Thoracic aorta (tissue), 2 donors: ENCODE measurements at places on chromosomes 16 and 17.
A peak's percentile ranks its signal among the peaks of the same experiment; 100 is the strongest.

- DNase-seq, result no peak
Observed at GRCh38 chr17:15408803-15409202, 58.6 kb downstream of the CDRT4 start.

DNA sequence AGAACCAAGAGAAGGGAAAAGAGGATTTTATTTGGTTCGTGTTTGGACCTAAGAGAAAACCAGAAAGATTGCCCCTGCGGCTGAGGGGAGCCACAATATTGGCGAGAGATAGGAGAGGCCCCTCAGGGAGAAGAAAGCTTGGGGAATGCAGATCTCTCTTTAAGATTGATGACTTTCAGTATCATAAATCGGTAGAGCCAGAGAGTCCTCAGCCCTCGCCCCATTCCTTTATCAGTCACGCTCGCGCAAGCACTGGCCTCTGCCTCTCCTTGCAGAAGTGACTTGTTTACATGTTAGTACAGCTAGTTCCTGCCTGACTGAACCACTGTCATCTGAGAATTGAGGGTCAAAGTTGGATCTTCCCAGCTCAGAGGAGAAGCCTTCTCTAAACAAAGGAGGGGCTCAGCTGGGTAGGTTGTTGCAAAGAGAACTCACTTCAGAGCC lies 21.5 kb upstream of the KRT19 start:
- DNase-seq, result no peak

- no peak for DNase-seq
Observed at GRCh38 chr16:46745617-46746016, 2.5 kb downstream of the MYLK3 start.

GRCh38 chr16:83363521-83363920 lies 444.3 kb upstream of the HSBP1 start:
- DNase-seq, result no peak

GRCh38 chr16:84277244-84277823 lies 17.3 kb upstream of the WFDC1 start:
- no peak for DNase-seq

DNA sequence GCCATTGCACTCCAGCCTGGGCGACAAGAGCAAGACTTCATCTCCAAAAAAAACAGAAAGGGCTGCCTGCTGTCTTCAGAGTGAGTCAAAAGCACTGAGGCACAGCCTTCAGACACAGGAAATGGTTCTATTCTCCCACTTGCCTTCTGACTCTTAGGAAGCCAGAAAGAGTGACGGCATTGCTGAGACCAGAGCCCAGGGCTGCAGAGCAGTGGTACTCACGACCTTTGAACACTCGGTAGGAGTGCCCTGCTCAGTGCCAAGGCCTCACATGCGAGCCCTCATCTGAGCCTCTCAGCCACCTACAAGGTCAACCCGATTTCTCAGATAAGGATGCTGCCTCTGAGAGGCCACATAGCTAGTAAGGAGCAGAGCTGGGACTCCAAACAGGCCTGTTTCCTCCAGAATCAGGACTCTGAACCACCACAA lies 3.5 kb upstream of the ITGAE start:
- no peak for DNase-seq

- DNase-seq, result no peak
Observed at GRCh38 chr16:23310217-23310616, 8.1 kb downstream of the SCNN1B start.

- DNase-seq, result no peak
Observed at GRCh38 chr17:74864866-74865395, 5.2 kb upstream of the GRIN2C start.

- no peak for DNase-seq
Observed at GRCh38 chr16:57525761-57526160, 10.6 kb downstream of the CCDC102A start.

GRCh38 chr16:88969361-88969831 lies 7.6 kb downstream of the CBFA2T3 start:
- no peak for DNase-seq

DNA sequence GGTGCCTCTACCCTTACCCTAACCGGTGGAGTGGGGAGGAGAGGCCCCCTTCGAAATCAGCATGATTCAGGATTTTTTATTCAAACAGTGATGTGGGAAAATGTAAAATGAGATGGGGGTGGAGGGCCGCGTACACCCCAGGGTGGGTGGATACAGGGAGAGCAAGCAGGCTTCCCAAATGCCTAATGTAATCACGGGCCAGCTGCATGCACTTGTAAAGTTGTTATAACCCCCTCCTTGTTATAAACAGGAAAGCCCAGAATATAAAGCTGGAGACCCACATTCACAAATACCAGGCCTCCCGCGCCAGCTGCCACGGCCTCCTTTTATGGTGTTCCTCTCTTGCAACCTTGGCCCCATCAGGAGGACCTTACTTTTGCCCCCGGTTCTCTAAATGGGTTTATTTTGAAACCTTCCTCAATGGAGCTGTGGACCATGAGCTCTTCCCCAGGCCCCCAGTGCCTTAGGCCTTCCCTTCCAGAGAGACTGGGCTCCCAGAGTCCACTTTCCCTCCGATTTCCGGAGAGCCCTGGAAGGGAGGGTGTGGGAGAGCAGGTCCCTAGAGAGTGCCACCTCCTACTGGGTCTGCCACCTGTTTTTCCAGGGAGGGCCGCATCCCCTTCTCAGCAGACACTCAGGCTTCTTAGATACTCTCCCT lies 906 bp upstream of the FOXL1 start:
- DNase-seq, result no peak

DNA sequence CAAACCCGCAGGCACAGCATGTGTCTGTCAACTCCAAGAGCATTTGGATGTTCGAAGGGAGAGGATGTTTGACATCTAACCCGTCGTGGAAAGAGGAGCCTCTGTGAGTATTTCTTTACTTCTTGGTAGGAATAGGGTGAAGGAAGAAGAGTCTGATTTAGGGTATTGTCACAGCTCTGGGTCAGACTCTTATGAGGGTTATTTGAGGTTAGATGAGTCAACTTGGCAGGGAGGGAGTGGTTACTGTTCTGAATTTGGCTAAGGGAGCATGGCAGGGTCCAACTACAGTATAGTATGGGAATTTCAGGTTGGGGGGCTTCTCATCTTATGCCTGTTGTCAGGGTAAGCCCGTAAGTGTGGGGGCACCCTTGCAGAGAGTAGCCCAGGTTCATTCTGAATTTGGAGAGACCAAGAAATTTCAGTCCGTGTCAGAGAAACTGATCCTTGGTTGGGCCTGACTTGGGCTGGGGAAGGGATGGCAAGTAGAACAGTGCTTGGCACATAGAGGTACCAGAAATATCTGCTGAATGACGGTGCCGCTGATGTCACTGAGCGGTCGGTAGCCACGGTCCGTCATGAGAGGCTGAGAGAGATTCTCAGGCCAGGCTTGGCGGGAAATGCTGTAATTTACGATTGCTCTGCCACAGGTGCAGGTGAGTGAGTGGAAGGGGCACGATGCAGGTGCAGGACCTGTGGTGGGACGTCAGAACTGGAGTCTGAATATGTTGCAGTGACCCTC lies 43.2 kb downstream of the MYH3 start:
- no peak for DNase-seq

DNA sequence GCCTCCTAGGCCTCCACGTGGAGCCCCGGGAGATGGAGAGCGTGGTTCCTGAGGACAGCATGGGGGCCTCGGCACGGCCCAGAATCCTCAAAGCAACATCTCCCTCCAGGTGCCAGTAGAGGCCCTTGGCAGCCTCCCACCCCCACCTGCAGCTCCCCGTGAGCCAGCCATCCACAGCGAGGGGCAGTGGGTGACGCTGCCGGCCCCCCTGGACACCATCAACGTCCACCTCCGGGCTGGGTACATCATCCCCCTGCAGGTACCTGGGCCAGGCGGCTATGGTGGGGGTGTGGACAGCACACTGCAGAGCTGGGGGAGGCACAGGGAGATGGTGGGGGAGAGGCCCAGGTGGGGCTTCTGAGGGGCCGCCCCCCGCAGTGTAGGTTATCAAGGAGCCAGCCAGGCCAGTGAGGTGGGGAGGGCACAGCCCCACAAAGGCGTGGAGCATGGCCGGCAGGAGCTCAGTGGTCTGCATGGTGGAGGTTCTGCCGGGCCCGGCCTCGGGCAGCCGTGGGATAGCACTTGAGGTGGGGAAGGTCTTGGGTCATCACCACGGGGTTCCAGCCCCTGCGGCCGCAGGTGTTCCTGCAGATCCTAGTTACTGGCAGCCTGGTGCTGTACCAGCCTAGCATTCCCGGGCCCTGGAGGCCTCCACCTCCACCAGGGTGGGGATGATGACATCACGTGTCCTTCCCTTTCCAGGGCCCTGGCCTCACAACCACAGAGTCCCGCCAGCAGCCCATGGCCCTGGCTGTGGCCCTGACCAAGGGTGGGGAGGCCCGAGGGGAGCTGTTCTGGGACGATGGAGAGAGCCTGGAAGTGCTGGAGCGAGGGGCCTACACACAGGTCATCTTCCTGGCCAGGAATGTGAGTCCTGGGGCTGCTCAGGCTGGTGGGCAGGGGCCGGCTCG lies 16.4 kb downstream of the GAA start:
- DNase-seq, result no peak

DNA sequence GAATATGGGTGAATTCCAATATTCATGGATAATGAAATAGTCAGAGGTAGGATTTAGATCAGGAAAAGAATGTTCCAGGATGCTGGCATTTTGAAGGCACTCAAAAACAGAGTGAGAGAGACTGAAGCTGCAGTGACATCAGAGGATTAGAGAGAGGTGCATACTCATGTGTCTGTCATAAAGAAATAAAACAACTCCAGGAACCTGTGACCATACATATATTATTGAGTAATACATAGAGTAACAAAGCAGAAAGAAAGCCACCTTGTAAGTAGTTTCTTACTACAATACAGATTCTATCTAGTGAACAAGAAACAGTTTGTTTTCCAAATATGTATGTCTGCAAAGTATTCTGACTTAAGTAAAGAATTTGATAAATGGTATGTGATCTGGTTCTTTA lies 62.3 kb upstream of the PHOSPHO1 start:
- DNase-seq, result no peak

GRCh38 chr17:81011951-81012350 lies 20.3 kb downstream of the CHMP6 start:
- DNase-seq, result no peak

DNA sequence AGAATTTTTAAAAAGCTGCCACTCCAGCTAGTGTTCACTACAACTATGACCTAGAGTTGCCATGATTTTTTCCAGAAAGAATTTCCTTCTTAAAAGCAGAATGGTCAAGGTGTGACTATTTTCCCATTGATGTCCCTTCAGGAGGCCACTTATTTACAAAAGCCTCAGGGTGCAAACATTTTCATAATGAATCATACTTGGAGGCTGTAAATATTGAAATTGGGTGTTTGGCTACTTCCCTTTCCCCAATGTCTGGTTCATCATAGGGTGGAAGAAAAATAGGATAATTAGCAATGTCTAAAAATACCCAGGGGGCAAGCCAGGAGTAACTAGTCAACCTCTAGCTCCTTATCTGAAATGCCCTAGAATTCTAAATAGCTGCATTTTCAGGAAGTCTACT lies 18.8 kb downstream of the AXIN2 start:
- no peak for DNase-seq

- no peak for DNase-seq
Observed at GRCh38 chr17:81067391-81067811, 32.5 kb downstream of the BAIAP2 start.

DNA sequence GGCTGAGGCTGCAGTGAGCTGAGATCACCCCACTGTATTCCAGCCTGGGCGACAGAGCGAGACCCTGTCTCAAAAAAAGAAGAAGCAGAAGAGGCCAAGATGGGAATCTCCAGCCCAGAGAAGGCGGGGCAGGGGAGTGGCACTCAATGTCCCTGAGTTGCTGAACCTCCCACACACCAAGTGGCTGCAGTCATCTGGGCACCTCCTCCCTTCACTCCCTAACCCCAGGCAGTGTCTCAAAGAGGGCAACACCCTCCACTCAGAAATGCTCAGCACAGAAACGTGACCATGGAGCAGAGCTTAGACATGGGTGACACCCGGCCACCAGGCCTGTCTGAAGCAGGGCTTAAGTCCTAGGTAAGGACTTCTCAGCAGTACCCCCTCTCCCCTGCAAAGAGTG lies 36.3 kb upstream of the BCAR1 start:
- DNase-seq, result no peak

- peak; percentile 69 for DNase-seq
Observed at GRCh38 chr17:45143767-45144198, 4.5 kb upstream of the HEXIM1 start.

DNA sequence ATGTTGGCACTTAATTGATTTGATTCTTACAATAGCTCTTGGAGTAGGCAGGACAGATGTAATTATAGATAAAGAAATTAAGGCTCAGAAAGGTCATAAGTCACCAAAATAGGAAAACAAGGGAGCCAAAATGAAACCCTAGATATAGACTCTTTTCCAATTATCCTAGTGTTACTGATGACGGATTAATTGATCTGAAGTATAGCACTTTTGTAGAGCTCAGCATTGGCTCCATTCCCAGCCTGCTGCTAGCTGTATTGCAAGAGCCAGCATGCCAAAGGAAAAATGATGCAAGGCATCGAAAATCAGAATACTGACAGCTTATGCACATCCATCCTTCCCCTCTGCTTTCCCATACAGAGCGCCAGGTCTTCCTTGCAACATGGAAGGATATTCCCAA lies 21.6 kb upstream of the RASL10B start:
- DNase-seq, result no peak

DNA sequence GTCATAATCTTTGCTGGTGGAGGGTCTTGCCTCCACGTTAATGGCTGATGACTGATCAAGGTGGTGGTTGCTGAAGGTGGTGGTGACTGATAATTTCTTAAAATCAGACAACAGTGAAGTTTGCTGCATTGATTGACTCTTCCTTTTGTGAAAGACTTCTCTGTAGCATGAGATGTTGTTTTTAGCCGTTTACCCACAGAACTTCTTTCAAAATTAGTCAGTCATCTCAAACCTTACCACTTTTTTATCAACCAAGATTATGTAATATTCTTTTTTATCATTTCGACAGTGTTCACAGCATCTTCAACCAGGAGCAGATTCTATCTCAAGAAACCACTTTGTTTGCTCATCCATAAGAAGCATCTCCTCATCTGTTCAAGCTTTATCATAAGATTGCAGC lies 5.9 kb downstream of the UQCRC2 start:
- DNase-seq, result no peak

DNA sequence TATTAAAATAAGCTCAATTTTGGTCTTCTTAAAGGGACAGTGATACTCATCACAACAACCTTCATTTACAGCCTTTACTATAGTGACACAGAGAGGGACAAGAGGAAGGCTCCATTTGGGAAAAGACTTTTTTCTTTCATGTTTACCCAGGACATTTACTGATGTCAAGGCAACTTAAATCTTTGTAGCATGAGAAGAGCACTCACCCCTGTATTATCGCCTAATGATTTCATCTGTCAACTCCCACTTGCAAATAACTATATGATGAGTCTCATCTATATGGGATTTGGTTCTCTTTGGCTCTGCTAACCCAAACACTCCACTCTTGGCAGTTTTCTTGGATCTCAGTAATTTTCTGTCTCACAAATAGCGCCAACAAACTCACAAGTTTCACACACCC lies 24.1 kb downstream of the BLMH start:
- no peak for DNase-seq

DNA sequence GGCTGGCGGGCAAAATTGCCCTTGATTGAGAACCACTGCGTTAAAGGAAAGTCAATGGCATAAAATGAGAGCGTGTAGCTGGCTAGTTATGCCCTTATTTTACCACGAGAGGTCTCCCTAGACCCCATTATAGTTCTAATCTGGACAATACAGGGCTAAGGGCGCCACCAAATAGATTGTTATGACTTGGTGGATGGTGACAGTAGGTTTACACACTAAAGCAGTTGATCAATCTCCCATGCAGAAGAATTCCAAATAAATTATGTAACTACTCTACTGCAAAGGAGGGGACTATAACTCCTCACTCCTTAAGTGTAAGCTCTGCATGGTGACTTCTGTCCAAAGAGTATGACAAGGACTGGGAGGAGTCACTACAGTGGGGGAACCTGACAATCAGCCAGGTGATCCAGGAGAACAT lies 20.4 kb upstream of the YPEL2 start:
- no peak for DNase-seq
